ENCODE measurements at places on chromosomes 3 and 15. TPM values are rescaled to one million over a fixed set of nuclear protein-coding genes. Genes with fewer than 3 reads are reported as not detected.
A peak's percentile ranks its signal among the peaks of the same experiment; 100 is the strongest.

DNA sequence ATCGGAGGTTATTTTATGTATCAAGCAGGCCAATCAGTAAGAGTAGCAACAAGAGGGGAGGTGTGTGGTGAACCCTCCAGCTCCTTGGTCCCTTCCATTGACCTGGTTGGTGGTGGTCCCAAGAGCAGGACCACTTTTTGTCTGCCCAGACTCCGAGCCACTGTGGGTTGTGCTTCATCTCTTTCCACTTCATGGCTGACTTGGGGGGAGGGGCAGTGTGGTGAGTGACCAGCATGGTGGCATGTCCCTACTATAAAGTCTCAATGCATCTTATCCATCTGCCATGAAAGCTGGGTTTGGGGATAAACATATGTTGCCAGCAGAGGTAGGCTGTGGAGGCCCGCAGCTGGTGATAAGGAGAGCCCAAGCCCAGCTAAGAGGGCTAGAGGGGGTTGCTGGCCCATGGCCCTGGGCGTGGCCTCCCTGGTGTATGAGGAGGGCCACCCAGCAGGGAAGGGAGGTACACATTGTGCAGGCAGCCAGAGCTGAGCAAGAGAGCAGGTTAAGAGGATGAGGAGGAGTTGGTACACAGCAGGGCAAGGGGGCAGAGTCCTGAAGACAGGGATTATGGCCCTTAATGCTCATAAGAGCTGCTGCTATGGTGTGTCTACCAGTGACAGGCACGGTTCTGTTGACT is 7.0 kb downstream of the AEN start:
- no peak for DNase-seq

DNA sequence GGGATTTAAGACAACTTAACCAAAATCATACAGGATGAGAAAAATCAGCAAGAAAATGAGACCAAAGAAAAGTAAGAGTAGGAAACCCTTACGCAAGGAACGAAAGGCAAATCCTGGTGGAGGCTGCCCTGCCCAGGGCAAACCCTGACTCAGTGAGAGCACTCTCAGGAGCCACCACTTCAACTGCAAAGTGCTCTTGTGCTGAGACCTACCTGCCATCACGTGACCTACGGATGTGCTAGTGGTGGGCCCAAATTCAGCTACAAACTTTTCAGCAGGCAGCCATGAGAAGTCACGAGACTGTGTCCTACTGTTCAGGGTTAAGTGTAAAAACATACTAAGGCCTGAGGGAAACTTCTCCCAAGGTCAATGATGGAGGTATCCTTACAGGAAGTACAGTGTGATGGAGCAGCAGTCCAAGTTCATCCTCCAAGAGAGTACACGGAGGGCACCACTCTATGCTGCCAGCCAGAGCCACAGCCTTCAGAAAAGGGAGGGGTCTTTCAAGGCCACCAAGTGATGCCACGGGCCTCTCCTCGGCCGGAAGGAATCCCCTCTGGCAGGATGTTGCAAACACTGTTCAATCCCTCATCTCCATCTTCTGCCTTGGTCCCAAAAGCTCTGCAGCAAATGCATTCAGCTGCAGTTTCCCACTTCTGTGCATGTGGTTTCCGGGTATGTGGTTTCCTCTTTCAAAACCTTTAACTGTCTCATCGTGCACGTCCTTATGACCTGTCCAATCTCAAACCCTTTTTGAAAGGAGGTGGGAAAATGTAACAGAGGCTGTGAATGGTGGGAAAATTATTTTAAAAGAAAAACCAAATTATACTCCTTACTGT is 9.5 kb downstream of the CHSY1 start:
- DNase-seq, result no peak

- no peak for DNase-seq
Observed at GRCh38 chr3:126616931-126617330, 38.0 kb downstream of the TXNRD3 start.

DNA sequence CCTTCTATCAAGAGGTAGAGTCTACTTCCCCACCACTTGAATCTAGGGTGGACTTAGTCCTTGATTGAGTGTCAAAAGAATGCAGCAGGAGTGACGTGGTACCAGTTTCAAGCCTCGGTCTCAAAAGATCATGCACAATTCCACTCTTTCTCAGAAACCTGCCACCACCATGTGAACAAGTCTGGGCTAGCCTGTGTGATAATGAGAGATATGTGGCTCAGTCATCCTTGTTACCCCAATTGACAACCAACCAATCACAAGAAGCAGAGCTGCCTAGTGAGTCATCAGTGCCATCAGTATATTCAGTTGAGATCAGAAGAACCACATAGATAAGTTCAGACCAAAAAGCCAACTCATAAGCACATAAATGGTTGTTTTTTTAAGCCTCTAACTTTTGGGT is 374.5 kb downstream of the IL20RB start:
- DNase-seq, result no peak

DNA sequence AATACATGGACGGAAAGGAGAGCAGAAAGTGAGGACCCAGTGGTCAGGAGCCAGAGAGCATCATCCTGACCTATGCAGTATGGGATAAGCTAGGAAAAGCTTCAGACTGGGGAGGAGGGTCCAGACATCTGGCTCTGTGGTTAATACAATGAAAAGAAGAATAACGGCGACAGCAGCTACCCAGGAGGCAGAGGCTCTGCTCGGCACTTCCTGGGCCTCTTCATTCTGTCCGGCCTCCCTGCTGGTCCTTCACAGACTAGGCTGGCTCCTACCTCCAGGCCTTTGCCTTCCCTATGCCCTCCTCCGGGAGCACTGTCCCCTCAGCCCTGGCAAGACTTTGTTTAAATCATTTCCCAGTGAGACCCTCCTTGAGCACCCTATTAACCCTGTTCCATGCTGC is 58.9 kb upstream of the WNT5A start:
- no peak for DNase-seq

- no peak for DNase-seq
Observed at GRCh38 chr3:17142516-17142915, 257.8 kb downstream of the PLCL2 start.

GRCh38 chr3:81884791-81885190 is 123.3 kb upstream of the GBE1 start:
- no peak for DNase-seq

DNA sequence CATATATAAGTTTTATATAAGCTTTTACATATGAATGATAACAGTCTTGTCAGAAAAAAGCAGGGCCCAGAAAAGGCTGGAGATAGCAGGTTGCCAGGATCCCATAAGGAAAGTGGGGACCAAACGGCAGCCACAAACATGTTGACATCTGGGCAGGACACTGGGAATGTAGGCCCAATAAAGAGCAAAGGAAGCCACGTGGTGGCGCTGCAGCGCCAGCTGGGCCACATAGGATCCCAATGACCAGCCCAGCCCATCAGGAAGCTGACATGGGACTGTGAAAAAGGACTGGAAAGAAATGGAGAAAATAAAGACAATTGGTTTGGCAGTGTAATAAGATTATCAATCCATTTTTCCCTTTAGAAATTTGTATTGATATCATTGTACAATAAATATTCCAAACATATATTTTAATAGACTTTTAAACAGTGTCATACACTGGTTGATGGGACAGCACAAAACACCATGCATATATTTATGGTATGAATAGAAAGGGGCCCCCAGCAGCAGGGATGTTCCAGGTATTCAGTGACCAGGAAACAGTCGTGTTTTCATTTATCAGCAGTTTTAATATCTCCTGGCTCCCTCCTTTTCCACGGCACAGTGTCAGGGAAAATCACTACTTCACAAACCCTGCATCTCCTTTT is 89.0 kb upstream of the STRIT1 start:
- peak; percentile 72 for DNase-seq

DNA sequence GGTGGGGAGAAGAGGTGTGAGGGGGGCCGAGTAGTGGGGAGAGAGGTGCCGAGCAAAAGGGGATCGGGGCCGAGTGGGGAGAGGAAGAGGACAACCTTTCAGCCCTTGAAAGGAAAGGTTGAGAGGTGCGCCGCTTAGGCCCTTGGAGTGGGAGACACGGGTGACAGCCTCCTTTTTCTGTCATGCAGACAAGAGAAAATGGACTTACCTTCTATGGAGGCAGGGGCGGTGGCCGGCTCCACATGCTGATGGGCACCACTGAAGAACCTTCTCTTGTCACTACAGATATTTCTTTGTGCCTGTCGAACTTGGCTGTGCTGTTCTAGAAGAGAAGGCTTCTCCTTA is 421 bp downstream of the KLHL18 start:
- DNase-seq, result no peak

DNA sequence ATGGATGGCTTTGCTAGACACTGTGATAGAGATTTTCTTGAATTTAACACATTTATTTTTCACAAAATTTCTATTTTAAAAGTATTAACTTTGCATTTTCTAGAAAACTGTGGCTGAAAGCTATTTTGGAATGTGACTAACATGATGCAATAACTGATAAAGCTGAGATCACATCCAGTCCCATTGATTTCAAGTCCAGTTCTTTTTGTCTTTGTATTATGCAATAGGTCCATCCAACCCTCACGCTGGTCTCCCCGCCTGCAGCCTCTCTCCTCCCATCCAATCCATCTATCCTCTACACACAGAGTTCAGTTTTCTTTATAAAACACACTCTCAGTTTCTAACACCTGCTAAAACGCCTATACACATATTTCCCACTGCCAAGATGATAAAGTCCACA is 178.8 kb downstream of the CNTN3 start:
- peak; percentile 50 for DNase-seq

DNA sequence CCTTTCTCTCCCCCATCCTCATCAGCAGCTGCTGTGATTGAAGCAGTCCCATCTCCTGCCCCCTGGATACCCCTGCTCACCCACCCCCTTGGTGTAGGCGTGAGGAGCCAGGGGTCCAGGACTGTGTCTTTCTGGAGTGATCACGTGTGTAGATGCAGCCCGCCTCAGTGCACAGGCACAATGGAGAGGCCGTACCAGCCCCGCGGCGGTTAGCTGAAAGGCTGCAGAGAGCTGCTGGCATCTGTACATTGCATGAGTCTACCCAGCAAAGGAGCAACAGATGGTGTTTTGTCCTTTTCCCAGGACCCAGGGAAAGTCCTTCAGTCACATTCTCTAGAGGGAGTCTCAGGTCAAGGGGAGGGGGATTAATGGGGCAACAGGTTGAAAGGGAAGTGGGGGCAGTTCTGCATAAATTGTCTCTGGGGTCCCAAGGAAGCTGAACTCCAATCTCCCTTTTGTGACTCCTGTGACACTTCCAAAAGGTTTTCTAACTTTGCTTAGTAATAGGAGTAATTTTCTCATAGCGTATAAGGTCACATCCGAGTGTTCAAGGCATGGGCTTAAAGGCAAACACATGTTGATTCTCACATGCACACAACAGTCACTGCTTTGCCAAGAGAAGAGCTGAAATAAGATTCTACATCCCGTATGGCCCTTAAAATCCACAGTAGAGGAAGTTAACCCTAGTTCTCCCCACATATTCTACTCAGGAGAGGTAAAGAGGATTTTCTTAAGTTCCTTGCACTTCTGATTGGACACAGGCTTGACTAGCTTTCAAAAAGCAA is 7.1 kb downstream of the CSPG5 start:
- DNase-seq, result no peak

- DNase-seq, result no peak
Observed at GRCh38 chr3:156606729-156607128, 51.8 kb upstream of the SSR3 start.

DNA sequence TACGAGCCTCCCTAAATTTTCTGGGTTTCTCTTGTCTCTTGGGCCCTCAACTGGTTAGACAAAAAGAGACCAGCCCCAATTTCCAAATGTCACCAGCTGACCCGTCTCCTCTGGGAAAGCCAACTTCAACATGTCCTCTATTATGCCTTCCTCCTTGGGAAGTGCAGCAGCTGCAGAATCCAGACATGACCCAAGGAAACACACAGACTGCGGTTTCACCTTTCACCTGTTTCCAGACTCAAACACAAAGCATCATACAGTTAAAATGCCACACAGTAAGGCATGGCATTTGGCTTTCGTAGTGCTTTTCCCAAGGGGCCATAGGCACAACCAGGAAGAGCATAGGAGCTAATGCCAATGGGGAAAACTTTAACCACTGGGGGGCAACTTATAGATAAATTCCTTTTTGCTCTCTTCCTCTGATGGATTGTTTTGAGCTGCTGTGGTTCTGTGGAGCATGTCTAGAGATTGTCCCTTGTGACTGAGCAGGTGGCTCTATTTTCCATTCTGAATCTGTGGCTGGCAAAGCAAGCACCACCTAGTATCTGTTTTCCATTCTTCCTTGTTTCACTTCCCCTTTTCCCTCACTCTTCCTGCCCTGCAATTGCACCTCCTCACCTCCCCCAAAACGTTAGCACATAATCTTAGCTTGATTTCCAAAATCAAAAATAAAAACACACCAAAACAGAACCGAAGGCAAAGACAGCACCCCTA is 49.3 kb downstream of the HHLA2 start:
- no peak for DNase-seq

DNA sequence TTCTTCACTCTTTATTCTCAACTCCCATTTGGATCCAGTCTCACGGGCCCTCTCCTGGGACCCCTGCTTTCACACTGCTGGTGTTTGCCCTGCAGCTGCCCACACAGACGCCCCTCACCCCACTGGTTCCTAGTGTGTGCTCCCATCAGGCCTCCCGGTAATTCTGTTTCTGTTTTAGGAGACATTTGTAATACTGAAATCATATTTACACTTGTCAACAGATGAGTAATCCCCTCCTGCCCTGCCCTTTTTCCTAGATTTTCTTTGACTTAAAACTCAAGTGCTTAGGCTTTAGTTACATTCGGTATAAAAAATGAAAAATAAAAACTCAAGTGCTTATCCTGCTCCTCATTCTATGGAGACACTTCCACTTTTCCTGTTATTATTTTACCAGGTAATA is 18.4 kb upstream of the ABTB1 start:
- peak; percentile 14 for DNase-seq

GRCh38 chr3:12986986-12987385 is 86.2 kb downstream of the IQSEC1 start:
- DNase-seq, result no peak

GRCh38 chr3:72006631-72007556 is 221.9 kb upstream of the PROK2 start:
- DNase-seq, result no peak

- no peak for DNase-seq
Observed at GRCh38 chr3:47586746-47587145, 8.1 kb upstream of the CSPG5 start.

- DNase-seq, result no peak
Observed at GRCh38 chr3:124063197-124063909, 71.4 kb upstream of the ROPN1 start.

GRCh38 chr3:155070932-155071387 is 9.2 kb upstream of the MME start:
- no peak for DNase-seq

GRCh38 chr15:27587810-27588209 is 511.3 kb downstream of the OCA2 start:
- DNase-seq, result no peak

- DNase-seq, result peak; percentile 54
Observed at GRCh38 chr15:56772868-56773639, 39.7 kb upstream of the ZNF280D start.

DNA sequence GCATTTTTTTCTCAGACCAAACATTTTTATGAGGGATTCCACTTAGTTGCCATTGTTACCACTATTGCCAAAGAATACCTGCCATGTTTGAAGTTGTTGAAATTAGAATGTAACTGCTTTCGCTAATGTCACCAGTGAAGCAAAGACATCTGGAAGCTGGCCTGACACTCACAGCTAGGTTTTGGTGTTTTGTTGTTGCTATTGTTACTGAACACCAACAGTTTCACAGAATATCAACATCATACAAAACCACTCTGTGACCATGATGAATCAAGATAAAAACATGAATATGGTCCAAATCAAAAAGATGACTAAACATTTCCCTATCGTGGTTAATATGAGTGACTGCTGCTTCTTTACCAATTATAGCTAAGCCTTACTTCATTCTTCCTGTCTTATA is 6.9 kb upstream of the CFAP20DC start:
- DNase-seq, result no peak

Gene C3orf85
- 11.4 TPM for total RNA-seq

Gene CLEC3B
- total RNA-seq, result 25.5 TPM

Gene STRA6
- total RNA-seq, result not detected

Gene ZMAT3
- total RNA-seq, result 6.8 TPM

Gene XCR1
- not detected for total RNA-seq

Gene MESD
- total RNA-seq, result 16.6 TPM
